ENCODE measurements at places on chromosomes 16 and 17.
A peak's percentile ranks its signal among the peaks of the same experiment; 100 is the strongest.

DNA sequence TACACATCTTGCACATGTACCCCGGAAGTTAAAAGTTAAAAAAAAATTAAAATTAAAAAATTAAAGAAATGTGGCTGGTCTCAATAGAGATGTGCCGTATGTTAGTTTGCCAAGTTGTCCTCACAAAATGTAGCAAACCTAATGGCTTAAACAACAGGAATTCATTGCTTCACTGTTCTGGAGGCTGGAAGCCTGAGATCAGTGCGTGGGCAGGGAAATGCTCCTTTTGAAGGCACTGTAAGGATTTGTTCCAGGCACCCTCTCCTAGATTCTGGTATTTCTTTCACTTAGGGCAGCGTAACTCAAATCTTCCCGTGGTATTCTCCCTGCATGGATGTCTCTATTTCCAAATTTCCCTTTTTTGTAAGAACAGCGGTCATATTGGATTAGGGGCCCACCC is 32.7 kb upstream of the MON1B start:
- no peak for DNase-seq

- no peak for DNase-seq
These were observed 186.0 kb upstream of the FOXF1 start for GRCh38 chr16:86324320-86324719.

- DNase-seq = no peak
These were observed 171.4 kb upstream of the DYNLRB2 start for GRCh38 chr16:80369138-80369958.

DNA sequence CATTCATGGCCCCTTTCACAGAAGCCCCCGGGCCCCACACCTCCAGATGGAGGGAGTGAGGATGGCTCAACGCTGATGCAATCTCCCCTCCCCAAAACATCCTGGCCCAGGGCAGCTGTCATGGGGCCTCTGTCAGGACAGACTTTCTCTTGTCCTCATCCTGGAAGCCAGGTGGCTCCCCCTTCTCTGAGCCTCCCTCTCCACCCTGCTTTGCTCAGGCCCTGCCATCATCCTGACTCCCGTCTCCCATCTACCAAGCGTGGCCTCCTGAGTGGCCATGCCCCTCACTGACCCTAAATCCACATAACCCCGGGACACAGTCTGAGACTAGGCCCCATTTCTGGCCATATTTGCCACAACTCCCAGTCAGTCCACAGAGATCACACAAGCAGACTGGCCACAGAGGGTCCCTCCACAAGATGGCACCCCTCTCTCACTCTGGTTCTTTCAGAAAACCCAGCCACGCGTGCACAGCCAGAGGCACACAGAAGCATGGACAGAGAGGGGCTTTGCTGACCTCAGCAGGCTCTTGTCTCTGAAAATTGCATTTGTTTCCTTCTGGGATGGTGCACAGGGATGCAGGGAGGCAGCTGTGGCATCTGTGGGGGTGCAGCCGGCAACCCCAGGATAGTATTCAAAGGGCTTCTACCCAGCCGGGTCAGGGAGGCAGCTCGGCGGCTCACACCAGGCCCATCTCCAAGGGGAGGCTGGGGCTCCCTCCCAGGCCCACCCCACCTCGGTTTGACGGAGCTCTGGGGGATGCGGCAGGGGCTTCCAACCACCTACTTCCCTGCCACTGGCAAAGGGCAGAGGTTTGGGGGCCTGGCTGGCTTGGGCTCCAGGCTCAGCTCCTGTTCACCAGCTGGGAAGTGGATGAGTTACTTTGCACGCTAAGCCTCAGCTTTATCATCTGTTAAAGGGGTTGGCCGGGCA is 16.9 kb downstream of the DOC2B start:
- DNase-seq = no peak

GRCh38 chr17:61808442-61808841 is 54.9 kb downstream of the BRIP1 start:
- no peak for DNase-seq

DNA sequence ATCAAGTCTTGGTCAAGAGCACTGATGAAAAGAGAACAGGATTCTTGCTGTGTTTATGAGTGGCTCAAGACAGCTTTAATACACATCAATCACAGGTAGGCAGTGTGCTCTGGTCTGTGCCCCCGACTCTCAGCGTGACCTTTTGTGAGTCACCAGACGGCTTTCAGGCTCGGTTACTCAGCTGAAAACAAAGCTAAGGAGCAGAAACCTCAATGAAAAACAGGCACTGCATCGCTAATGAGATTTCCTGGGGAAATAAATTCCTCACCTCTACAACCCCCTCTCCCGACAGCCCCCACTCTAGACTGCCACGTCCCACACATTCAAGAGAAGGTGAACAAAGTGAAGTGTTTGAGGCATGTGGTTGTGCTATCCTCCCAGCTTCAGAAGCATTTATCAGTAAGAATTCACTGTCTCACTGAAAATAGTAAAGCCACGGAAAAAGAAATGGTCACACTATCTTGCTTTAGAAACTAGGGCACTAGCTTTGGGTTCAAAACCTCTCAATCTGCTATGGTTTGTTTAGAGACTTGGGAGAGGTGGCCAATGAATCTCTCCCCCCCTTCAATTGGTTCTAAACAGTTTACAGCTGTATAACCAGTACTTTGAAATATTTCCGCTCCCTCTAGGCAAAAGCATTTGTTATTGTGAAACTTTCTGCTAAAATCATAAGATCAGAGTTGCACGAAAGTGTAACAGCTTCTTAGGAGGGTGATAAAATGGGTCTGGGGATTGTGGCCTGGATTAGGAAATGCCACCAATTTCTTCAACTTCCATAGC is 199.5 kb upstream of the PMFBP1 start:
- no peak for DNase-seq

GRCh38 chr17:67027031-67027628 is 17.2 kb upstream of the CACNG1 start:
- no peak for DNase-seq

DNA sequence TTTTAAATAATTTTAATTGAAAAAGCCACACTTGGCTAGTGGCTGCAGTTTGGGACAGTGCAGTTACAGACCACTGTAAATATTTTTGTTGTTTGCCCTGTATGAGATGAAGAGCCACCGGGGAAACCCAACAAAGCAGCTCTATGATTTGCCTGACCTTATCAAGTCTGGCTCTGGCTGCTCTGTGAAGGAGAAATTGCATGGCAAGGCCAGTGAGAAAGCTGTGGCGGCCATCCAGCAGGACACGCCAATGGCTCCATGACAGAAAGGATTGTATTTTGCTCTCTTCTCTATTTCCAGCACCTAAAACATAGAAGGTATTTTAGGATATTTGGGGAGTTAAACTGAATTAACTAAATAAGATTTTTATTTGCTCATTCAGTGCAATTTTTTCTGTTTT is 330.0 kb upstream of the DYNLRB2 start:
- DNase-seq = no peak

- no peak for DNase-seq
These were observed 41.7 kb downstream of the SRL start for GRCh38 chr16:4200000-4200780.

GRCh38 chr17:10121971-10122707 is 76.3 kb downstream of the GAS7 start:
- peak; percentile 14 for DNase-seq

GRCh38 chr16:68772871-68773270 is 35.8 kb downstream of the CDH1 start:
- no peak for DNase-seq

- DNase-seq = no peak
These were observed 6.5 kb upstream of the KRTAP3-1 start for GRCh38 chr17:41015454-41015853.

- DNase-seq = no peak
These were observed 25.6 kb downstream of the MRM3 start for GRCh38 chr17:807523-808294.

DNA sequence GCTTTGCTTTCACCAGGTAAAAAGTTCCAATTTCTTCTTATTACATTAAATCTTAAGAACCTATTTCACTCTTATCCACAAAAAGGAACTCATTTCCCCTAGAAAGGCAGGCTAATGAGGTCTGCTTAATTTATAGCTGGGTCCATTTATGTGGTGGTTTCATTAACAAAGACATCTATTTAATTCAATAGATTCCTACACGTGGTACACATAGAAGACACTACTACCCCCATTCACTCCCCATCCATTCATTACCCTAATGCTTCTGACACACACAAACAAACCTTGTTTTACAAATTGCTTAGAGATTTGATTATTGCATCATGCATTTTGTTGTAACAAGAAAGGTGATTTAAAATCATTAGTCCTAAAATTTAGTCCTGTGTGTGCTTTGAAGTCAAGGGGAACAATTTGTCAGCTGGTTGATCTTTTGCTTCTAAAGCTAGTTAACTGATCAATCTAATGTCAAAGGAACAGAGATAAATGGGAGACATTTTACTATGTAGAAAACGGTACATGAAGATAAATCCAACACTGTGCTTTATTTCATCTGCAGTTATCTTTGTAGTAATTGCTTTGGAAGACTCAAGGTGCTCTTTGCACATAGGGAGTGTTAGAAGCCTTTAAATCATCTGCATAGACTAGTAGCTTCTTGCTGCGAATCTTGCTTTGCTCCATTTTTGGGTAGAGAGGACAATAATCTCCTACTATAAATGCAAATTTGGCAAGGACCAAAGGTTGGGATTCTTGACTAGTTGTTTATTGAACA is 379.2 kb downstream of the CDH11 start:
- no peak for DNase-seq

DNA sequence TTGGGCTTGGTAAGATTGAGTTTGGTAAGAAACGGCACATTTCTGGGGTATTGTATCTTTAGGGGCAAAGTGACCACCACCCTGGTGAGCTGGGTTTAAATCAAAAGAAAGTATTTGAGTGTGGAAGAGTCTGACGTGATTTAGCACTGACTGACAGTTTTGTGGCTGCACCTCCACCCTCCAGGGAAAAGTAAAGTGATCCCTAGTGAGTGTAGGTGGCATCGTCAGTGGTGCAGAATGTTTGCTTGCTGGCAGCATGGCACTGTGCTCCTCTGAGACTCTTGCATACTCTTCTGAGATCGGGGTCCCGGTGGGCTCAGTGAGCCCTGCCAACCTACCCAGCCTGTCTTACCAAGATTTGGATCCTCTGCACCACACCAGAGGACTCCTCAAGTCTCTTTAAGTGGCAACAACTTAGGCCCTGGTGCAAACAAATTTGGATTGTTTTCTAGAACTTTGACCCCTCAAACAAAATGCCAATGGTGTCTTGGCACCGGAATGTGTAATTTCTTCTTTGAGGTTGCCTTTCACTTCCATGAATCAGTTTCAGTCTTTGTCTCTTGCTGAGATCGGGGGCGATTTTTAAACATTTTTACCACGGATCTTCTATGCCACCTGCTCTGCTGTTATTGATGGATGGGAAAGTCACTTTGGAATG is 2.8 kb downstream of the PRKCB start:
- DNase-seq = no peak

DNA sequence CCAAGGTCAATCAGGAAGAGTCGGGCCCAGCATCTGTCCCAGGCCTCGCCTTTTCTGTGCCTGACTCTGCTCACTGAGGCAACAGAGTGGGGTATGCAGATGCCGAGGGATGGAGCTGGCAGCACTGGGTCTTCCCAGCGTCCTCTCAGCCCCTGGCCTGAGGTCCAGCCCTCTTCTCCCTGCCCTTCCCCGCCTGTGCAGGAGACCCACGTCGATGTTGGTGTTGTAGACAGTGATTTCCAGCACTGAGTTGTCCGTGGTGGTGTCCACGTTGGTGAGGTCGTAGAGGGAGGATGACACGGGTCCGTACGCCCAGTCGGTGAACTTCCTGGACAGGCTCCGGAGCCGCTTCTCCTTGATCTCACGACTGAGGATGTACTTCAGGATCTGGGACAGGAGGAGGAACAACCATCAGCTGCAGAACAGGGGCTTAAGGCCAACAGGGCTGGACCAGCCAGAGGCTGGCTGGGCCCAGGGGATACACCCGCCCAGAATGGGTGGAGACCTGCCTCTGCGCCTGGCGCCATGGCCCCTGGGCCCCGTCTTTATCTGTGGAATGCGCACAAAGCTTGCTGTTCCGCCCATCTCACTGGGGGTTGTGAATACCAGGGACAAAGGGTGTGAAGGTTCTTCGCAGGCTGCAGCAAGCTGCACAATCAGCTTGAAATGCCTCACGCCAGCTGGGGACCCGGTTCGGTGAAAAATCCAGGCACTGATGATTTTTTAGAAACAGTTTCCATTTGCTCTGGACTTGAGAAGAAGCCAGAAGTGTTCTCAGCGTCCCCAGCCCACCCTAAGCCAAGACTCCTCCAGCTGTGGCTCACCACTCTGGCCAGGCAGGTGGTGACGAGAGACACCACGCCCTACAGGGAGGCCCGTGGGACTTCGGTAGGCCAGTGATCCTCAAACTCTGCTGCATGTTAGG is 27.5 kb downstream of the TRPV3 start:
- DNase-seq = no peak

- no peak for DNase-seq
These were observed 39.3 kb downstream of the MYO18A start for GRCh38 chr17:29140631-29141513.

GRCh38 chr16:53913920-53914319 is 210.0 kb downstream of the FTO start:
- no peak for DNase-seq

DNA sequence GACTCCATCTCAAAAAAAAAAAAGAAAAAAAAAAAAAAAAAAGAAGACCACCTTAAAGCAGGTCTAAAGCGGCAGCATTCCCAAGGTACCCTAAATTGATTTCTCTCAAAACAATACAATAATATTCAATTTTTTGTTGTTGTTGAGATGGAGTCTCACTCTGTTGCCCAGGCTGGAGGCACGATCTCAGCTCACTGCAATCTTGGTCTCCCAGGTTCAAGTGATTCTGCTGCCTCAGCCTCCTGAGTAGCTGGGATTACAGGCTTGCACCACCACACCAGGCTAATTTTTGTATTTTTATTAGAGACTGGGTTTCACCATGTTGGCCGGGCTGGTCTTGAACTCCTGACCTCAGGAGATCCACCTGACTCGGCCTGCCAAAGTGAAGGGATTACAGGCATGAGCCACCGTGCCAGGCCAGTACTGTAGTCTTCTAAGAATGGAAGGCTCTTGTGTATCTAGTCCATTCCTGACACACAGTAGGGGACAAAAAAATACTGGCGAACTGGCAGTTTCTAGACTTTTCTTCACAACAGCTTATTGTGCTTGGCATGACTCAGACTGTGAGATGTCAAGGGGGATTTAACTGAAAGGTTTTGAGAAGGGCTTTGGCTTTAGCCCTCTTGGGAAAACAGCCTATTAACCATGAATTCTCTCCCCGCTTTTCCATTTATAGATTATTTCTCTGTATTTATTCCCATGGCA is 17.3 kb downstream of the CDR2 start:
- DNase-seq = no peak

DNA sequence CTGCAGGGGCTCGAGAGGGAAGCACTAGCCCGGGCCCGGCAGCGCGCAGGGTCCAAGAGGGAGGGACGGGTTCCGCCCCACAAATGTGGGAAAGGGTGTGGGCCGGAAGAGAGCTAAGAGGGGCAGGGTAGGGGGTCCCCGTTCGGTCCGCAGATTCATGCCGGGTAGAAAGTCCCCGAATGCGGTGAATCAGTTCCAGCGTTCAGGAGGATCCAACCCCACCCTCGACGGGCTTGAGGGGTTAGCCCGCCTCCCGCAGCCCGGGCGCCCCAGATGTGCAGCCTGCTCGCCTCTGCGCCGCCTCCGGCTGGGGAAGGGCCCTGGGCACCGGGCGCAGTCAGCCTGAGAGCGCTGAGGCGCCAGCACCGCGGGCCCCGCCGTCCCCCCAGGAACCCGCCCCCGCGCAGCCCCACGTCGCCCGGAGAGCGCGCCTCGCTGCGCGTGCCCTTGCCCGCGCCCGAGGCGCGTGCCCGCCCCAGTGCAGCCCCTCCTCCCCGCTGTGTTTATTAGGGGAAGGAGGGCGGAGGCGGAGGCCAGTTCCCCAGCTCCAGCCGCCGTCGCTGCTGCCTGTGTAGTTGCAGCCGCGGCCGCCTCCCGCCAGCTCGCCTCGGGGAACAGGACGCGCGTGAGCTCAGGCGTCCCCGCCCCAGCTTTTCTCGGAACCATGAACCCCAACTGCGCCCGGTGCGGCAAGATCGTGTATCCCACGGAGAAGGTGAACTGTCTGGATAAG is at the start of gene LASP1:
TSS of gene LASP1 (plus strand) at position 533 of the 733 bp plus-strand sequence. CDS start at position 665, 132 bp downstream.
- peak; percentile 75 for DNase-seq
